Esophagus squamous epithelium (tissue), 5 donors: ENCODE measurements at places on chromosomes 16 and 17.

- DNase-seq, result no peak
Observed at GRCh38 chr16:28882551-28883160, 4.4 kb downstream of the ATP2A1 start.

DNA sequence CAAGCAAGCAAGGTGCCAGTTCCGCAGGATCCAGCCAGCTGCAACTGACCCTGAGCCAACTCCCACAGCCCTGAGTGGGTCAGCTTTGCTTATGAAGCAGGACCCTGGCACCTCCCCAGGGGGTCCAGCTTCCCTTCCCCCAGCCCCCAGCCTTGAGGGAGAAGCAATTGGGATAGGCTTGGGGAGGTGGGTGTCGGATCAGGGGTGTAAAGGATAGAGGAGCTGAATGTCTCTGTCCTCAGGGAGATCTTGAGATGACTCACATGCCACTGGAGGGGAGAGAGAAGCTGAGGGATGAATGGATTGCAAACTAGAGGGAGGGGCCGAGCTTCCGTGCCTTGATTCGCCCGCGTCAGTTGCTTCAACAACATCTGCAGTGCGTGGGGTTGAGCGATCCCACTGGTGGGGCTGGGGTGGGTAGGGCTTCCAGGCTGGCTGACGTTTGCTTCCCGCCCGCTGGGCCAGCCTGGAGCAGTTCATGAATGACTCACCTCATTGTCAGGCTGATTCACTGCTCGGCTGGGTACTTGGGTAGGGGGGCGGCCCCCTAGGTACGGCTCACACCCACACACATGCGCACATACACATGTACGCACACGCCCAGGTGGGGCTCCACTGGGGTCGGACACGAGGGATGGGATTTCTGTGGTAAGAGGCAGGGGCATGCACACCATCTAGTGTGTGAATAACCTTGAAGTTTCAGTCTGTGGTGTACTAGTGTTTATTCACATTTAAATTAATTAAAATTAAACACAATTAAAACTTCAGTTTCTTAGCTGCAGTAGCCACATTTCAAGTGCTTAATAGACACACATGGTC is 3.6 kb upstream of the HROB start:
- peak; percentile 20 for DNase-seq

DNA sequence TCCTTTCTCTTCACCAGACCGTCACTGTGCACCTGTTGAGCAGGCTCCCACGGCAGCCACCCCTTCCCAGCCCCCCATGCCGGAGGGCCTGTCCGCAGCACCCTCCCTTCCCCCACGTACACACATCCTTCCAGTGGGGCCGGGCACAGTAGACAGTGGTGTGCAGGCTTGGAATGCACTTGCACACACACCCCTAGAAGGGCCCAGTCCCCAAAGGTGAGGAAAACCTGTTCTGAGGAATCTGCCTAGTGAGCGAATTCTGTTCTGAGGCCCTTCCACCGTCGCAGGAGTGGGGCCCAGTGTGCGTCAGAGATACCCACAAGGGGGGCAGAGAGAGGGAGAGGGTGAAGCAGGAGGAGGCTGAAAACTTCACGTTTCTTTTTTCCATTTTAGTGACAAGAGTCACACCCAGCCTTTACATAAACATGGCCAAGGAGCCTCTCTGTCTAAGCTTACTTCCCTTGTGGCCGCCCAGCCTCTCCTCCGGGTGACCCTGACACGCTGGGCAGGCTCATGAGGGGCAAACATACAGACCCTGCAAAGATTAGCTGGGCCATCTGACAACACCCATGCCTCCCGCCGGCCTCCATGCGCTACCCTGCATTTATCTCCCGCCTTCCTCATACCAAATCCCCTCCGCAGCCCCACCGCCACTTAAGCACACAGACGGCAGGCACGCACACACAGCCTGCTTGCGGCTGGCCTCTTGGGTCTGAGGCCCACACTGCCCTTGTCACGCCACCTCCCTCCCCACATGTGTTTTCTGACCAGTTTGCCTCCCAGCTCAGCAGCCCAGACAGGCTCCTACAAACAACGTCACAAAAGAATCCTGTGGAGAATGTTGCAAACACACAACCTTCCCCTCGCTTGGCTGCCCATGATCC is 1.8 kb downstream of the ZBTB4 start:
- DNase-seq, result no peak

- no peak for DNase-seq
Observed at GRCh38 chr17:57418463-57419246, 162.3 kb downstream of the MSI2 start.

DNA sequence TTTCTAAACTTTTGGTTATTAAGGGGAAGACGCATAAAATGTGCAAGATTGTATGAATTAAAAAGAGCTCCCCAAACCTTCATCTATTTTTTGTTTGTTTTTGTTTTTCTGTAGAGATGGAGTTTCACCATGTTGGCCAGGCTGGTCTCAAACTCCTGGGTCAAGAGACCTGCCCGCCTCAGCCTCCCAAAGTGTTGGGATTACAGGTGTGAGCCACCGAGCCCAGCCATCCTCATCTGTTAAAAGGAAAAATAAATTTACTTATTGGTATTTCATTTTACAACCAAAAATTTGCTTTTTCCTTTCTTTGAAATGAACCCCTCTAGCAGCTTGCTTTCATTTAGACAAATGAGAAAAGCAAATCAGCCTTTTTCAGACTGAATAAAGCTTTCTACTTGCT is 23.2 kb downstream of the RNF157 start:
- no peak for DNase-seq
